ENCODE measurements at places on chromosomes 5 and 9.

DNA sequence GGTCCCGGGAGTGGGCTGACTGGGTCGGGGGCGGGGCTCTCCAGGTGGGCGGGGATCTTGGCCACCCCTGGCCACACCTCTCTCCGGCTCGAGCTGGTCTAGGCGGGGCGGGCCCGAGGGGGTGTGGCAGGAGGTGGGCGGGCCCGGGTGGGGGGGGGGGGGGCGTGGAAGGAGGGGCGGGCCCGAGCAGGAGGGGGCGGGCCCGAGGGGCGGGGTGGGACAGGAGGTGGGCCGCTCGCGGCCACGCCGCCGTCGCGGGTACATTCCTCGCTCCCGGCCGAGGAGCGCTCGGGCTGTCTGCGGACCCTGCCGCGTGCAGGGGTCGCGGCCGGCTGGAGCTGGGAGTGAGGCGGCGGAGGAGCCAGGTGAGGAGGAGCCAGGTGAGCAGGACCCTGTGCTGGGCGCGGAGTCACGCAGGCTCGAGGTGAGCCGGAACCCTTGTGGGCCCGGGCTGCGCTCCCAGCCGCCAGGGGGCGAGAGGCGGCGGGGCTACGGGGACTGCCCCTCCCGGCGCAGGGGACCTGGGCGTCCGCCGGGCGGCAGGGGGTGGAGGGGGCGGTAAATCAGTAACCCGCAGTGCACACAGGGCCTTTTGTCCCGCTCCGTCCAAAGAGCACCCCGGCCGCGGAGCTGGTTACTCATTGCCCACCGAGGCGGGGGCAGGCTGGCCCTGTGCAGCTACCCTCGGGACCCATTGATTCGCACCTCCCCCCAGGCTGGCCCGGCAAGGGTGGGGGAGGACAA is at the start of gene FGFR4:
FGFR4 (plus strand) TSS at position 262 of the 744 bp plus-strand sequence. CDS start 2,688 bp downstream, outside the sequence.
- peak; percentile 15 for DNase-seq

DNA sequence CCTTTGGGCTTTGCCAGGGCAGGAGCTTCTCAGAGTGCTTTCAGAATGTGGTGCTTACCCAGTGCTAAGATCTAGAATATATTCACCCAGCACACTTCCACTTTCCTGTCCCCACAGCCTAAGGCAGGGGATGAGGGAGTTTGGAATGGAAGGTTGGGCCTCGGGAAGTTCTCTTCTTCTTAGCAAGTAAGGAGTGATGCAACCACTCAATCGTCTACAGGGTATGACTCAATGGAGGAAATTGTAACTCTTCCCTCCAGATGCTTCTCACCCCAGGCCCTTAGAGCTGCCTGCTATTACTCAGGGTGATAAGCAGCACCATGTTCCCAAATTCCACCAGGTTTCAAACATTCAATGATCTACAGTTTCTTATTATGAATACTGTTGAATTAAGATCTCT is 30.8 kb upstream of the AGGF1 start:
- DNase-seq: no peak

- no peak for DNase-seq
These were observed 5.8 kb downstream of the C5orf22 start for GRCh38 chr5:31537851-31538250.

GRCh38 chr9:77021922-77022782 is 2.7 kb downstream of the FOXB2 start:
- DNase-seq: no peak

- DNase-seq: no peak
These were observed 8.0 kb downstream of the SPOCK1 start for GRCh38 chr5:137491121-137491520.

GRCh38 chr5:36590513-36591286 is 15.7 kb upstream of the SLC1A3 start:
- no peak for DNase-seq

GRCh38 chr9:88280816-88281382 is 107.3 kb upstream of the SPIN1 start:
- DNase-seq: no peak
